Pancreas (tissue), 10 donors: ENCODE measurements at places on chromosomes 1 and 21.

DNA sequence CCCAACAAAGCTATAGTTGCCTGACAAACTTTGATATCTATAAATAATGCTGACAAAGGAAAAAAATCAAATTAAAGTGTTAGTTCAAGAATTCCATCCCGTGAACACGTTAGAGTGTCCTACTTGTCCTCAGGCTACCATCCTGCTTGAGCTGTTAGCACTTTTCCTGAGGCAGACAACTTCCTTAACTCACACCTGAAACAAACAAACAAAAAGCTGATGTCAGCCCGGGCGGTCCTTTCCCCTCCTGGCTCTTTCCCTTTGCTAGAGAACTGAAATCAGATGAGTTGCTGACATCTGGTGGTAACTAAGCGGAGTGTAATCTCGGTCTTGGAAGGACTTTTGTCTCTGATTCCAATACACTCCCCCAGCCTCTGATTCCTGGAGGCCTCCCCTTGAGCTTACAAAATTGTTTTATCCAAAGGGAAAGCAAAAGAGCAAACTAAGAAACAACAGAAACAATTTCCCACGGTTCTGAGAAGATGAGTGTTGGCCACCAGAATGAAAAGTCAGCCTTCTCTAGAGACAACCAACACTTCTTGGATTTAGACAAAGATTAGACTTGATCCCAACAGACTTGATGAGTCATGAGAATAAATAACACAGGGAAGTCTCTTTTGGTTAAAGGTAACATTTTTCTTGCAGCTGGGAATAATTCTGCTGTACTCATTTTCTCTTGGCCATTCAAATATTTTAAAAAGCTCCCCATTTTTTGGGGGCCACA lies 135.4 kb downstream of the PROX1 start:
- peak; percentile 71 for DNase-seq

DNA sequence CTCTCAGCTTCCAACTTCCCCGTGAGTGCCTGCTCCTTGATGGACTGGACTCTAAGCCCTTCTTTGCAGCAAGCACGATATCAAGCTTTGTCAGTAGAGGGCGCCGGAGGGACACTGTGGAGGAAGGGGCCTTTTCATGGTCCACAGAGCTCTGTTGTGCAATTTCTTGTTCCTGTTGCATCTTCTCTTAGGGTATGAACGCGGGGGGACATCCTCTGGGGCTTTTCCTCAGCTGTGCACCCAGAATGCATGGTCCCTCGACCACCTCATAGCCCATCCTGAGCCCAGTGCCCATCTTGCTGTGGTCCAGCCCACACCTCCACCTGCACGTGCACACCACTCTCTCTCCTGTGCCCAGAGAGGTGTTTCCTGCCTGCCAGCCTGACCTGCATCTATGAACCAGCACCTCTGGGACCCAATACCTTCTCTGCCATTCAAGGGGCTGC lies 556.8 kb downstream of the PTPRU start:
- peak; percentile 74 for DNase-seq

DNA sequence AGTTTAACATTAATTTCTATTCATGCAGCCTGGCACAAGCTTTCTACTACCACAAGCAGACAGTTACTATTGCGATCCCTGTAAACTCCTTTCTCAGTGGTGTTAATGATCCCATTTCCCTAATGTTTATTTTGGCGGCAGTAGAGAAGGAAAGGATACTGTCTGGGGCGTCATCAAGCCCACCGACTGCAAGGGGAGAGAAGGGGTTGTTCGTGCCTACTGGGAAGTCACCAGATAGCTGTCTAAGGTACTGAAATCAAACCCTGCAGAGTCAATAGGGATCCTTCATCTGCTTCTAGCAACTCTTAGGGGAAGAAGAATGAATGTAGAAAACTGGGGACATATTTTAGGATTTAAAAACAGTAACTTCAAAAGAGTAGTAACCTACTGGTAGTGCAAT lies 95.2 kb upstream of the ADAR start:
- DNase-seq, result no peak

DNA sequence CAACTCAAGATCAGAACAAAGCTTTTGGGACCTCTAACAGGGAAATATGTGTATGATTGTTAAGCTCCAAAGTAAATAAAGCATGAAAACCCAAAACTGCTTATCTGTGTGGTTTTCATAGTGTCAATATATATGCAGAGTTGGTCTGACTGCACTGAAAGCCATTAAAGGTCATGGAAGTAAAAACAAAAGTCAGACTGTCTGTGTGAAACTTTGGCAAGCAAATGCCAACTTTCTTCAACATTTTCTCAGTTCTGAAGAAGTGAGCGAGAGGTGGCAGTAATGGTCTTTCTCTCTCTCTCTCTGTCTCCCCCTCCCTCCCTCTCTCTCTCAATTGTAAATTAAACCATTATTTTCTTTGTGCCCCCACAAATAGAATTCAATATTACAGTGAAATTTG lies 100.1 kb upstream of the S1PR1 start:
- DNase-seq, result no peak

DNA sequence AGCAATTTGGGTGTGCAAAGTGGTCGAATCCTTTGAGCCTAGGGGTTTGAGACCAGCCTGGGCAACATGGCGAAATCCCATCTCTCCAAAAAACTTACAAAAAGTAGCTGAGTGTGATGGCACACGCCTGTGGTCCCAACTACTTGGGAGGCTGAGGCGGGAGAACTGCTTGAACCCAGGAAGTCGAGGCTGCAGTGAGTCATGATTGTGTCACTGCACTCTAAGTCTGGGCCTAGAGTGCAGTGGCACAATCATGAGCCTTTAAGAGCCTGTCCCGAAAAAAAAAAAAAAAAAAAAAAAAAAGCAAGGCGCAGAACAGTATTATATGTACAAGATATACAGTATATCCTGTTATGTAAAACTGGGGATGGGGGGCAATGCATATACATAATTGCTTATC lies 25.1 kb upstream of the HTR1D start:
- no peak for DNase-seq

DNA sequence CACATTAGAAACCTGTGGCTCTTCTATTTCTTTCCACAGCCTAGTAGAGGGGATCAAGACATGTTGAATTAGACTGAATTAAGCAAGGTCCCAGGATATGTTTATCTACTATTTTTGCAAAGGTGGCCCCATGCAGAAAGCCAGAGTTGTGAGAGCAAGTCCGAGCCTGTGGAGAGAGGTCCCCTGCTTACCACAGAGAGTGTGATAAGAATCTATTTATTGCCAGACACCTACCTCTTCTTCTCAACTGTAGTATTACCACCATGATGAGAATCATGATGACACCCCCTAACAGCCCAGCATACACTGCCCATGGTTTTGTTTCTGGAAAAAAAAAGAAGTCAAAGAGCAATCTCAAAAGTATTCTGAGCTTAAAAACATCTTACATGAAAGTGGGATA lies 23.0 kb downstream of the SLAMF1 start:
- no peak for DNase-seq

GRCh38 chr1:153883223-153883622 lies 39.5 kb downstream of the GATAD2B start:
- no peak for DNase-seq

DNA sequence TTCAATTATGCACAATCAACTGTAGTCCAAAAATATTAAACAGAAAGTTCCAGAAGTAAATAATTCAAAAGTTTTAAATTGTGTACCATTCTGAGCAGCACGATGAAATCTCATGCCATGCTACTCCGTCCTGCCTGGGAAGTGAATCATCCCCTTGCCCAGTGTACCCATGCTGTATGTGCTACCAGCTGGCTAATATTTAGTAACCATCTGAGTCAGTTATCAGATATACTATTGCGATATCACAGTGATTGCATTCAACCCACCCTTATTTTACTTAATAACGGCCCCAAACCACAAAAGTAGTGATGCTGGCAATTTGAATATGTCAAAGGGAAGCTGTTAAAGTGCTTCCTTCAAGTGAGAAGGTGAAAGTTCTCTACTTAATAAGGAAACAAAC lies 56.2 kb downstream of the EVI5 start:
- no peak for DNase-seq

DNA sequence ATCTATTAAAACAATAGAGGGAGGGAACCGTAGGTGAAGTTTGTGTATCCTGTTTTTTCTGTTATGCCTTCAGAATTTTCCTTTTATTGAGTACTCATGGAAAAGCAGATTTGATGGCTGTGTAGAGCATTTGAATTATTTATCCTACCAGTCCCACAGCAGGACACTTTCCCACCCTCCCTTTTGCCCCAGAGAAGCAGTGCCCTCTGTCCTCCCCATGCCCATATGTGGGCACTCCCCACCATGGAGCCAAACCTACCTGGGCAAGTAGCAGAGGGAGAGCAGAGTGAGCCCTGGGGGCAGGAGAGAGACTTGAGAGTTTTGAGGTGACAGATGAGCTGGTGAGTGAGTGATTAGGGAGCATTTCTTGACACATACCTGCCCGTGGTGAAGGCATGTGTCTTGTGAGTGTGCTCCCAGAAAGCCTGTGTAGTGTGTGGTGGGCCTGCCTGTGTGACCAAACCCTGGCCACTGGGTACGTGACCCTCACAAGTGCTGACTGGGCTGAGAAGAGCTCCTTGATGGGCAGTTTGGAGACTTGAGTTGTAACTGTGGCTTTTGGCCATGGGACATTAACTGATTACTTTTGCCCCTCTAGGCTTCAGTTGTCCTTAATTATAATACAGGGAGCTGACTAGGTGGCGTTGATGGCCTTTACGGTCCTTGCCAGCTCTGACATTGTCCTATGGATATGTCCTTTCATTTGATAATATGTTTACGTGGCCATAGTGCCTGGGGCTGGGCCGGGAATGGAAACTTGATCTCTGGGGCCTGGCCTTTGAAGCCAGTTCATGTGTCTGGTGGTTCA lies 3.6 kb downstream of the PSEN2 start:
- DNase-seq, result peak; percentile 68

DNA sequence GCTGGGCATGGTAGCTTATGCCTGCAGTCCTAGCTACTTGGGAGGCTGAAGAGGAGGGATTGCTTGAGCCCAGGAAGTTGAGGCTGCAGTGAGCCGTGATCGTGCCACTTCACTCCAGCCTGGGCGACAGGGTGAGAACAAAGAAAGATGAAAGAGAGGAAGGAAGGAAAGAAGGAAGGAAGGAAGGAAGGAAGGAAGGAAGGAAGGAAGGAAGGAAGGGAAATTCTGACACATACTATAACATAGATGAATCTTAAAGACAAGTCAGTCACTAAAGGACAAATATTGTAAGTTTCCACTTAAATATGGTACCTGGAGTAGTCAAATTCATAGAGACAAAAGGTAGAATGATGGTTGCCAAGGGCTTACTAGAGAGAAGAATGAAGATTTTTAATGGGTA lies 108.0 kb upstream of the CACHD1 start:
- no peak for DNase-seq
